NCI-H460 (cell line): ENCODE measurements at places on chromosomes 12 and 14. TPM values are rescaled to one million over a fixed set of nuclear protein-coding genes. Genes with fewer than 3 reads are reported as not detected.

DNA sequence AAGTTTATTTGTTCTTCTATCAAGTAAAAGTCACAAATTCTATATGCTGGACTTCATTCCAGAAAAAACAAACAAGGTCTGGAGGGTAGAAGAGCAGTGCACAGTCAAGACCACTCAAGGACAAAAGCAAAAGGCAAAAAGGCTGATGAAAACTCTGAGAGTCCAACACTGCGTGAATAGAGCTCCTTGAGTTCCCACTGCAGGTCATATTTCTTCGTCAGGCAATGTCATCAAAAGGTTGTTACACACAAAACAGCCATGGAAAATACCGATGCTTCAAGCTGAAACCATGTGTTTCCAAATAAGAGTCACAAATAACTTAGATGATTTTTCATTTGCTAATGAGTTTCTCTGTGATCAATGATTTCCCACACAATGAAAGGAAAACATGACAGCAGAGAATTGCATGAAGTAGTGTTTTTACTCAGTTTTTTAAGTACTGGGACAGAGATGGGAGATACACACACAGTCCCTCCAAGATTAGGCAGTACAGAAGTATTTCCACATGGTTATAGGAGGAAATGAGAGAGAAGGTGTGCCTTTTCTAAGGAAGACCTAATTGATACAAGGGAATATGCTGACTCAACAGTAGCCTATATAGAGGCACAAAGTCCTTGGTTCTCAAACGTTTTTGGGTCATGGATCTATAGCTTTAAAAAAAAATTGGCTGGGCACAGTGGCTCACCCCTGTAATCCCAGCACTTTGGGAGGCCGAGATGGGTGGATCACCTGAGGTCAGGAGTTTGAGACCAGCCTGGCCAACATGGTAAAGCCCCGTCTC lies 177.7 kb downstream of the MED13L start:
- no peak for DNase-seq

- no peak for DNase-seq
Observed at GRCh38 chr12:68491204-68491960, 119.3 kb upstream of the RAP1B start.

- DNase-seq, result no peak
Observed at GRCh38 chr12:124396544-124397398, 101.9 kb downstream of the RFLNA start.

- DNase-seq, result no peak
Observed at GRCh38 chr14:53398616-53399015, 245.5 kb upstream of the DDHD1 start.

- DNase-seq, result no peak
Observed at GRCh38 chr12:117360551-117361346, 677 bp downstream of the NOS1 start.

- DNase-seq, result no peak
Observed at GRCh38 chr14:103503296-103503695, 19.3 kb downstream of the CKB start.

GRCh38 chr12:22115711-22116110 lies 69.7 kb downstream of the CMAS start:
- DNase-seq, result no peak

- peak; percentile 36 for DNase-seq
Observed at GRCh38 chr14:74616507-74616906, 4.5 kb upstream of the LTBP2 start.

- no peak for DNase-seq
Observed at GRCh38 chr14:90941706-90942105, 118.7 kb downstream of the RPS6KA5 start.

DNA sequence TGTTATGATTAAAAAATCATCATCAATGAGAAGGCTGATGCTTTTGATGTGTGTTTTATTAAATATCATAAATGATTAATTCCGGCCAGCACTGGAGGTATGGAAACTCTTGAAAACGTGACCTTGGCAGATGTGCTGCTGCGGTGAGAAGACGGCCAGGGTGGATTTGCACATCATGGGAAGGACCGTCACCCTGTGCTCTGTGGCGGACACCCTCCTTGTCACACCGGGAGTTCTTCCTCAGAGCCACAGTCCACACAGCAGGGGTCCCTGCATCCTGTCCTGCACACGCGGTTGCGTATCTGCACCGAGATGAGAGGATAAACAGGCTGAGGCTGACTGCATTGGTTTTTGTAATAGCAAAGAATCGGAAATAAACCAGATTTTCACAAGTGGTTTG lies 33.5 kb downstream of the FZD10 start:
- no peak for DNase-seq

DNA sequence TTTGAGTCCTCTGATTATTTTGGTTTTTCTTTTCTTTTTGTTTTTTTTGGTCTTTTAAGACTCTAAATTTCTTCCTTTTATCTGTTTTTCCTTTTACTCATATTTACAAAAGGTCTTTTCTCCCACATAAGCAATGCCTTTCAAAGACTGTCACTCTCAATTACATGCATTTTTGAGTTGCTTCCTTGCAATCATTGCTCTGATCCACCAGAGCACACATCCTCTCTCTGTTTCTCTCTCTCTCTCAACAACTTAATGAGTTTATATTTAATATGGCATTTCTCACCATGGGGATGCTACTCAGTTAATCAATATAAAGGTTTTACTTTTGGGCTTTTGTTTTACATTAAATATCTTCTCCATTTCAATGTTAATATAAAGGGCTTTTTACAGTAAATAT lies 62.7 kb upstream of the OR10AD1 start:
- no peak for DNase-seq

GRCh38 chr14:57227083-57227482 lies 41.6 kb downstream of the EXOC5 start:
- no peak for DNase-seq

DNA sequence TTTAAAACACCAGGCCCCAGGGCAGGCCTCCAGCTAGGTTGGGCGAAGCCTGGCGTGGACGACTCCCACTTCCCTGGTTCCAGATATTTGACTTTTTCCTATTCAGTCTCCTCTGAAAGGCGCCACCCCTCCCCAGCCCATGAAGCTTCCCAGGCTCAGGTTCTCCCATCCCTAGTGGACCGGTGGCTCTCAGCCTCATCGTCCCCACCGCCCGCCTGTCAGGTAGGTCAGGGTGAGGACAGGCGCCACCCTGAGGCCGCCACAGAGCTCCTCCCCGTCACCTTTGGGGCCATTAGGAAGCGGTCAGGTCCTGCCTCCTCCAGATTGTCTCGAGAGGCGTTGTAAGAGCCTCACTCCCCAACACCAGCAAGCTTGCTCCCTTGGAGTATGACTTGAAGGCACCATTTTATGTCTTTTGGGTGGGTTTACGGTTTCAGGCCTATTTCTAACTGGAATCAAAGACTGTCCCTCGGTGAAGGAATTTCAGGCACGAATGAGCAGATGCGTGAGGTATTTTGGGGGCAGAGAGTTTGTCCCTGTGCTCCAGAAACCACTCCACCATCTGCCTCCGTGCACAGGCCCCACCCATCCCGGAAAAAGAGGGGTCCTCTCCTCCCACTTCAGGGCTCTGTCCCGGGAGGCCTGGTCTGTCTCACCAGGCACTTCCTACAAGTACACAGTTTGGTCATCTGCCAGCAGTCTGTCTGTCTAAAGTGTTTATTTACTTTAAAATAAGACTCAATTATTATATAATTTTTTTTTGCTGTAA lies 55.6 kb downstream of the TSPAN9 start:
- DNase-seq, result no peak

GRCh38 chr14:88490168-88490567 lies 64.6 kb downstream of the PTPN21 start:
- no peak for DNase-seq

GRCh38 chr12:88763536-88764100 lies 183.3 kb upstream of the KITLG start:
- no peak for DNase-seq

- peak; percentile 35 for DNase-seq
Observed at GRCh38 chr12:124379938-124380754, 85.3 kb downstream of the RFLNA start.

DNA sequence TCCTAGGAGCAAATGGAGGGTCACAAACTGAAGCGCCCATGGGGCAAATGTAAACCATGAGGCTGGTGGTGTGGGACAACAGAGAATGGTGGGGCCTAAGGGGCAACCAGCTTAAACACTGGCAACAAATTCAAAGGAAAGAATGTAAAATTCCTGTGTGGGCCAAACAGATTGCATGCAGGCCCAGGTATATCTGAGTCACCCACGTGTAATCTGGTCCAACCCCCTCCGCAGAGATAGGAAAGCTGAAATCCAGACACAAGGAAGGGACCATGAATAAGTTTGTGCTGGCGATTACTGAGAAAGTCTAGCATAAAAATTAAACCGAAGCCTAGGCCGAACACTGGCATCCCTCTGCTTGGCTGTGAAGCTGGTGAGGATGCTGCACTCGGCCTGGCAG lies 71.6 kb downstream of the ITPK1 start:
- no peak for DNase-seq

DNA sequence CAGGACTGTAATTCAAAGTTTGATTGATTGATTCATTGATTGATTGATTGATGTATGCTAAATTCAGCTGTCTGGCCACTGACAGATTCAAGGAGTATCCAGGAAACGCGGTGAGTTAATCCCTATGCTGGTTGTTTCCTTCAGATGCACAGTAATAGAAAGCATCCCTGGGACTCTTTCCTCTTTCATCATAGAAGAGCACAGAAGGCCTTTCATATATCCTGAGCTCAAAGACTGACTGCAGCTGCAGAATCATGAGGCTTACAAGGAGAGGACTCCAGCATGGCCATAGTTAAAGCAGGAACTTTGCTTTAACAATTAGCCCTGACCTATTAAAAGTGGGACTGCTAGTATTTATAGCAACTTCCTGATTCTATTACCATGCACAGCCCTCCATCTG lies 187.7 kb upstream of the TMTC1 start:
- DNase-seq, result no peak

DNA sequence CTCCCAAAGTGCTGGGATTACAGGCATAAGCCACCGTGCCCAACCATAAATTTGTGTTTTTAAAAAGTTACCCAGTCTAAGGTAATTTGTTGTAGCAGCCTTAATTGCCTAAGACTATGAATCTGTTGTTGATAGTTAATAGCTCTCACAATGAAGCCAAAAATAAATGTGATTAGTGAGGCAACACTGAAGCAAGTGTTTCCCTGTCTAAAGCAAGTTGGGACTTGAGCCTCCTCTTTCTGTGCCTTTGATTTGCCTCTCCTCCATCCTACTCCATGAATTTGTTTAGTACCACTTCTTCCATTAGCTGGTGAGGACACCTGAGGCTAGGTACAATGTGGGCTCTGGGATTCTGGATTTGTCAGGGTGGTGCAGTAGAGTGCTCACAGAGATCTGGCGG lies 36.8 kb downstream of the DAAM1 start:
- DNase-seq, result no peak

GRCh38 chr12:122840580-122841513 lies 5.6 kb downstream of the HIP1R start:
- no peak for DNase-seq

DNA sequence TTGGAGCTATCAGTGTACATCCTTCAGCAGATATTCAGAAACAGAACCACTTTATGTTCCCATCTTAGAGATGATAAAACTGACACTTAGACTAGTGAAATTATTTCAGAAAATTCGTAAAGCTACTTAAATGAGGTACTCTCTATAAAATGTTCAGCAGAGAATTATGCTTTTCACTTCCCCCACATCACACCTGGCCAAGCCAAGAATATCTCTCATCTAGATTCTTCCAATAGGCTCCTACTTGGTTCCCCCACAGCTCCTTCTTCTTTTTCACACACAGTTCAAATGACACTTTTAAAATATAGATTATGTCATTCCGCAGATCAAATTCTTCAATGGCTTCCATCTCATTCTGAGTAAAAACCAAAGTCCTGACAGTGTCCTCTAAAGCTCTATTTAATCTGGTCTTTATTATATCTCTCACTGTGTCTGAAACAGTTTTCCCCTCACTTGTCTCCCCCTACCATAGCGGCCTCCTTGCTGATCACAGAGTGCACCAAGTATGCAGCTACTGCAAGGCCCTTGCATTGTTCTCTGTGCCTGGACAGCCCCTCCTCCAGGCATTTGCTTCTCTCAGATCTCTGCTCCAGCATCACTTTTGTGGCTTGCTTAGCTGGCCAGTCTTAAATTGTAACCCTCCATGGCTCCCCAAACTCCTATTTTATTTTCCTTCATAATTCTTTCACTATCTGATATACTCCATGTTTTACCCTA lies 736.8 kb upstream of the USP15 start:
- no peak for DNase-seq

- DNase-seq, result no peak
Observed at GRCh38 chr14:98899441-98899840, 372.6 kb downstream of the BCL11B start.

DNA sequence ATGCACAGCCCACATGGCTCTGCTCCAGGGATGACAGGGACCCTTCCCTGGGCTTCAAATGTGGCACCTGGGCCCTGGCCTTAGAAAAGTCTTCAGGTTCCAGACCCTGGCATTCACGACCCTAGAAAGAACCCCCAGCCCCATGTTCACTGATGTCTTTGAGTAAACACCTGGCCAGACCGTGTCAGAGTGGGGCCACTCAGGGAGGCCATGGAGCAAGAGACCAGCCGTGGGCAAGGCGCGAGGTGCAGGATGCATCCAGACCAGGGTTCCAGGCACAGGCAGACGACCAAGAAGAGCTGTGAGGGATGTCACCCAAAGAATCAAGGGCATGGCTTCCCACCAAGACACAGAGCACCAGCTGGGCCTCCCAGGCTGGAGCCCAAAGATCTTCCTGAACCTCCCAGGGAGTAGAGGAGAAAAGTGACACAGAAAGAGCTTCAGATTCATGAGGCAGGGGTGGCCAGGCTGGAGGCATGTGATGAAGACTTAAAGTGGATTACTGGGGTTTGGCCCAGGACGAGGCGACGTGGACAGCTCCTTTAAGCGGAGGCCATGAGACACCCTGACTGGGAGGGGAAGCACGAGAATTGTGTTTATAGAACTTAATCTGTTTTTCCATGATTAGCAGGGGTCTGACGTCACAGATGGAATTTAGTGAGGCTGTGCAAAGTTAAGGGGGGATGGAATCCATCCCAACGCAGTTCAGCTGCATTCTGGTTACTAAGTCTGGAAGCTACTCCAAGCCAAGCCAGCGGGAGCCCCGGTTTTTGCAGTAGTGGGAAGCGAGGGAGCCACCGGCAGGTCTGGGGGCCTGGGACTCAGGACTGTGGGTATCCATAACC lies 61.6 kb downstream of the ARL6IP4 start:
- no peak for DNase-seq

Gene TTC5
- total RNA-seq, result 13.0 and 18.7 TPM in 2 replicates

Gene LHX5
- 0.22 and 0.40 TPM in 2 replicates for total RNA-seq

Gene CLMN
- total RNA-seq, result 6.8 and 9.0 TPM in 2 replicates

Gene IL26
- total RNA-seq, result not detected in 2 replicates

Gene CEBPE
- not detected in 2 replicates for total RNA-seq

Gene PPFIA2
- not detected in 2 replicates for total RNA-seq

Gene GALNT6
- total RNA-seq, result not detected in 2 replicates

Gene BBOF1
- total RNA-seq, result 1.7 and 2.8 TPM in 2 replicates
